ENCODE measurements at places on chromosomes 5 and 9.

DNA sequence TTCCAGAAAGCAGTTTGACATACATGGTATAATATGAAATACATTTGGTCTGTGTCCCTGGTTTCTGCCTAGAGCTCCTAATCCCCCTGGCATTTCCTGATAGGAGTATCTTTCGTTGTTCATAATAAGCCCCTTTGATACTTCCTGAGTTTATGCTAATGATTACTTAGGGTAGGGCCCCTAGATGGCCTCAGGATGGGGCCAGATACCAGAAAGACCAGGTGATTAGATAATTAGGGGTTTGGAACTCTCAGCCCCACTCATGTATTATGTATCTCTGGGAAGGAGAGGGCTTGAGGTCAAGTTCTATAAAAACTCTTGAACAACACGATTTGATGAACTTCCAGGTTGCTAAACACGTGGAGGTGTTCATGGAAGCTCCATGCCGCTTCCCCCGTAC, 163.3 kb upstream of the ZNF608 start:
- DNase-seq = no peak
- H3K4me3 ChIP-seq = no peak overlapping the region
- no peak overlapping the region for H3K27ac ChIP-seq
- H3K27me3 ChIP-seq = peaks cover 6% of the 10 kb centered on the region

DNA sequence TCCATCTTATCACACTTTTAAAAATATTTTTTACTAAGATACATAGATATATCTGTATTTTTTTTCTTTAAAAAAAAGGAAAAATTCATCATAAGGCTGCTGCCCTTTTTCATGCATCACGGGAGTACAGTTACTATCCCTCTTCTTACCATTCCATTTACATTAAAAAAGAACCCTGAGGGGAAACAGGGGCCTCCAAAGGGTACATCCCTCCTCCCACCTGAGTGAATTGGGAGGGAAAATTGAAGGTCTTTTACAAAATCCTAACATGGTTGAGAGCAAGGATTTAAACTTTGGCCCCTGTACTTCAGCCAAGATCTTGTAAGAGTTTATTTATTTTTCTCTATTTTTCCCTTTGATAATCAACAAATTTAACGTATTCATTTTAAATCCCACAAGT, 319.2 kb downstream of the MLLT3 start:
- DNase-seq = no peak
- H3K27me3 ChIP-seq = peaks cover 3% of the 10 kb centered on the region
- no peak overlapping the region for H3K27ac ChIP-seq
- no peak overlapping the region for H3K4me3 ChIP-seq
- no peaks in the 10 kb centered on the region for H3K36me3 ChIP-seq

- peaks cover 58% of the 10 kb centered on the region for H3K4me1 ChIP-seq
- no peak overlapping the region for H3K27ac ChIP-seq
- no peaks in the 10 kb centered on the region for H3K36me3 ChIP-seq
- H3K27me3 ChIP-seq = peaks cover 39% of the 10 kb centered on the region
- no peak overlapping the region for H3K4me3 ChIP-seq
These were observed 81.0 kb downstream of the ESM1 start for GRCh38 chr5:54904425-54904824.

GRCh38 chr9:126417043-126417442, 90.4 kb downstream of the MVB12B start:
- peaks cover 52% of the 10 kb centered on the region for H3K4me1 ChIP-seq
- DNase-seq = no peak
- H3K4me3 ChIP-seq = no peak overlapping the region
- no peaks in the 10 kb centered on the region for H3K36me3 ChIP-seq
- H3K27me3 ChIP-seq = no peaks in the 10 kb centered on the region

GRCh38 chr9:27059907-27060306, 49.1 kb upstream of the TEK start:
- H3K36me3 ChIP-seq = no peaks in the 10 kb centered on the region
- no peak overlapping the region for H3K27ac ChIP-seq
- no peaks in the 10 kb centered on the region for H3K4me1 ChIP-seq
- no peak overlapping the region for H3K4me3 ChIP-seq
- H3K27me3 ChIP-seq = no peaks in the 10 kb centered on the region

GRCh38 chr5:15515229-15515628, 15.2 kb downstream of the FBXL7 start:
- DNase-seq = no peak
- no peak overlapping the region for H3K27ac ChIP-seq
- H3K4me3 ChIP-seq = no peak overlapping the region

DNA sequence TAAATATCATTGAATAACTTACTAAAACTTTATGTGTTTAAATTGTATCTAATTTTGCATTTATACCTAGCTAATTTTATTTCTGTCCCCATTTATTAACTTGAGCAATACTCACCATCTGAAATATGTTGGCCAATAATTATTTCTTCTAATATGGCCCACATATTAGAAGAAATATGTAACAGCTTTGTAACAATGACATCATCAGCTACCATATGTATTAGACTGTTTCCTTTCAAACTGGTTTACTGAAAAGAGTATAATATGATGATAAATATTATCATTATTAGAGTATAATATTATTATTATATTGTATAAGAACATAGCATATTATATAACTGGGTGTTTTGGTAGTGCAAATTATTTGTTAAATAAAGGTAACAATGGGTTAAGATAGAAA, 220.5 kb downstream of the FBXL7 start:
- no peak overlapping the region for H3K4me3 ChIP-seq
- H3K4me1 ChIP-seq = no peaks in the 10 kb centered on the region
- DNase-seq = no peak
- no peaks in the 10 kb centered on the region for H3K27me3 ChIP-seq
- no peak overlapping the region for H3K27ac ChIP-seq

GRCh38 chr5:54902791-54903473, 82.5 kb downstream of the ESM1 start:
- H3K27ac ChIP-seq = peak overlapping the region; percentile 80
- H3K27me3 ChIP-seq = peaks cover 39% of the 10 kb centered on the region
- H3K36me3 ChIP-seq = no peaks in the 10 kb centered on the region
- DNase-seq = peak; percentile 82
- H3K4me3 ChIP-seq = peak overlapping the region; percentile 28
- H3K4me1 ChIP-seq = peaks cover 52% of the 10 kb centered on the region

DNA sequence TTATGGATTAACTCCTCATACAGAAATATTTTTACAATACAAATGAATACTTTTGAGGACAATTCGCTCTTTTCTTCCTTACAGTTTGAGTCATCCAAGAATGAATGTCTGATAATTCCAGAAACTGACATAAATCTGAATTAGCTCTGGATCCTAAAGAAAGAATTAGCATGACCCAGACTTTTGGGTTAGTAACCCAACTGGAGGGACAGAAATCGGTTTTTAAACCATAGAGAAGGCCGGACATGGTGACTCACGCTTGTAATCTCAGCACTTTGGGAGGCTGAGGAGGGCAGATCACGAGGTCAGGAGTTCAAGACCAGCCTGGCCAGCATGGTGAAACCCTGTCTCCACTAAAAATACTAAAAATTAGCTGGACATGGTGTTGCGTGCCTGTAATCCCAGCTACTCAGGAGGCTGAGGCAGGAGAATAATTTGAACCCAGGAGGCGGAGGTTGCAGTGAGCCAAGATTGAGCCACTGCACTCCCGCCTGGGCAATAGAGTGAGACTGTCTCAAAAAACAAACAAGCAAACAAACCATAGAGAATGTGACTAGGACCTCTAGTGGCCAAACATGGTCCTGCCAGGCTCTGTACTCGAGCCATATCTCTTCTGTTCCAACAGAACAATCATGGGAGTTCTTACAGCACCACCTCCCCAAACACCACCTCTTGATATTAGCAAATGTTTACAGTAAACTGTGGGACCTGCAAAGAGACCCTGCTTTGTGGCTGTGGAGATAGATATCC, 44.8 kb downstream of the LURAP1L start:
- H3K4me3 ChIP-seq = no peak overlapping the region
- H3K36me3 ChIP-seq = no peaks in the 10 kb centered on the region
- H3K27me3 ChIP-seq = no peaks in the 10 kb centered on the region
- H3K4me1 ChIP-seq = no peaks in the 10 kb centered on the region
- no peak overlapping the region for H3K27ac ChIP-seq
- DNase-seq = no peak
